ENCODE measurements at places on chromosomes 1 and 21. TPM values are rescaled to one million over a fixed set of nuclear protein-coding genes. Genes with fewer than 3 reads are reported as not detected.

GRCh38 chr1:75132242-75132811 is 1.9 kb upstream of the LHX8 start:
- DNase-seq, result no peak
- peaks cover 22% of the 10 kb centered on the region for H3K4me1 ChIP-seq
- H3K36me3 ChIP-seq, result no peaks in the 10 kb centered on the region
- no peak overlapping the region for H3K4me3 ChIP-seq
- H3K27me3 ChIP-seq, result peaks cover 33% of the 10 kb centered on the region
- H3K27ac ChIP-seq, result no peak overlapping the region

DNA sequence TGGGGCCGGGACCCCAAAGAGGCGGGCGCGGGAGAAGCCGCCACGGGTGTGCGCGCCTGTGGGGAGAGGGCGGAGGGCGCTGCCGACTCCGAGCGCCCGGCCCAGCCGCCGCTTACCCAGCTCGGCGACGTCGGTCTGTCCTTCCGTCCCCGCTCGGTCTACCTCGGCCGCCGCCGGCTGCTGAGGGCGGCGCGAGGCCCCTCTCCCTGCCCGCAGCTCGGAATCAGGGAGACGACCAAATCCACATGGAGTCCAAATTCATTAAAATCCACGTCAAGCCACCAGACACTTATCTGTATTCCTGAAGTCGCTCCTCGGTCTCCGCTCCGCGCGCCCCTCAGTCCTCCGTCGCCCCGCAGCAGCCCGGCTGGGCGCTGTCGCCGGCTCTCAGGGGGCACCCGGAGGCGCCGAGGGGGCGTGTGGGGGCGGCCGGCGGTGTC is 637 bp downstream of the PLXNA2 start:
- peaks cover 63% of the 10 kb centered on the region for H3K4me1 ChIP-seq
- no peak for DNase-seq
- H3K36me3 ChIP-seq, result no peaks in the 10 kb centered on the region
- peak overlapping the region; percentile 83 for H3K4me3 ChIP-seq
- H3K27me3 ChIP-seq, result peaks cover 19% of the 10 kb centered on the region
- peak overlapping the region; percentile 93 for H3K27ac ChIP-seq

DNA sequence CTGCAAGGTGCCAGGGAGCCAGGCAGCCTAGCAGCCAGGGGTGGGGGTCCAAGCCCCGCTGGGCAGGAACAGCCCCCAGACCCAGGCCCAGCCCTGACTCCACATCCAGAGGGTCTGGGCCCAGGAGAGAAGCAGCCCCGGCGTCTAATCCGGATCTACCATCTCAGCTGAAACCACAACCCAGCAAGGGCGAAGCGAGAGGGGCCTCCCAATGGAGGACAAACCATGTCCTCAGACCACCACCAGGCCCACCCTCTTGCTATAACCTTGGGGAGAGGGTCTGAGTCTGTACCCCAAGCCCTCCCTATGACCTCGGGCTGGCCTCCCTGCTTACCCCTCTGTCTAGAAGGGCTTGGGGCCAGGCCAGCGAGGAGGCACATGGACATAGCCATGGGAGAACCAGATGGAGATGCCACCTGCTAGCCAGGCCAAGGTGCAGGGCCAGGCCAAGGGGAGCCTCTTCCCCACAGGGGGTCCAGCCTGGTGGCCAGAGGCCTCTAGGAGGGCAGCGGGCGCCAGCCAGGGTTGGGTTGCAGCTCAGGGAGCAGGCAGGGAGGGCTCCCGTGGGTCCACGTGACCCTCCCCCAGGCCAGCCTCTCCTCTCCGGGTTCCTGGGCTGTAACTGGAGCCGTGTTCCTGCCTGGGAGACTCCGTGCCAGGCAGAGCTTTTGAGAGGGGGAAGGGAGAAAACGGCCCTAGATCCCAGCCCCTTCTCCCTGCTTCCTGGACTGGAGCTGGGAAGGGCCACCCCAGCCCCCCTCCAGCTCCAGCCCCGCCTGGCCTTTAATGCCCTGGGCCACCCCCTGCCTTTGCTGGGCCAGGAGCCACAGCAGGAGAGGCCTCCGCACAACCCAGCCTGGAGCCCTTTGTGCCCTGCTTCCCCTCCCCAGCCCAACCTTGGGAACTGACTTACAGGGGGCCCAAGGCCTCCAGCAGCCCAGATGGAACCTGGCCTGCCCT is 2.5 kb downstream of the WNT9A start:
- H3K4me1 ChIP-seq, result peaks cover 47% of the 10 kb centered on the region
- peak overlapping the region; percentile 81 for H3K27ac ChIP-seq
- peak overlapping the region; percentile 61 for H3K4me3 ChIP-seq

DNA sequence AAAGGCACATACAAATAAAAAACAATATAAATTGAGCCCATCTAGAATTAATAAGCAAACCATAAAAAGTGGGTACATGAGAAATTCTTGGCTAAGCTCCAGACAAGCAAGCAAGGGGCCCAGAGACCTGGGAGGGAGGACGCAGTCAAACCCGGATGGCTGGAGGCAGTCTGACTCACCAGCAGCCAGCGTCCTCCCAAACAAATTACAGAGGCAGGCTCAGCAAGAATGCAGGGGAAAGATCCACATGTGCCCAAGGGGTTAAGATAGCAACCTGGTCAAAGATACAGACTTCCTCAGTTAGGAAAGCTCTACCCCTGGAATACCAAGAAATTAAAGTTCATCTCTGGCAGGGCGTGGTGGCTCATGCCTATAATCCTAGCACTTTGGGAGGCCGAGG is 7.4 kb upstream of the TIAM1 start:
- H3K27me3 ChIP-seq, result no peaks in the 10 kb centered on the region
- H3K36me3 ChIP-seq, result no peaks in the 10 kb centered on the region
- DNase-seq, result no peak
- H3K4me3 ChIP-seq, result no peak overlapping the region
- no peaks in the 10 kb centered on the region for H3K4me1 ChIP-seq

DNA sequence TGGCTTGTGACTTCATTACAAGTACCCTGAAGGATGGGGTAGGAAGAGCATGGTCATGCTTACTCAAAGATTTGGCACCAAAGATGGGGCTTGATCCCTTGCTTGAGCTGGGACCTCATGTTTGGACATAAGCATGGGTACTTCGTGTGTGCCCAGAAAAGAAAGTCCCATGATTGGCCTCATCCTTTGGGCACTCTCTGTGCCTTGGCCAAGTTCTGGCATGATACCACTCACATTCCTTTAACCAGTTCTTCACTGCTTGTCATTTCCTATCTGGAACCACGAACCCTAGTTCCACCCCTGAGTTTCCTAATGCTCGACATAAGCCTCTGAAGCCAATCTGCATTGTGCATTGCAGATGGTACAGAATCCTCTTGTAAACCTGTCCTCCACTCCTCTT is 107.0 kb downstream of the NAV1 start:
- no peak for DNase-seq
- H3K4me3 ChIP-seq, result no peak overlapping the region
- H3K4me1 ChIP-seq, result peaks cover 36% of the 10 kb centered on the region
- no peak overlapping the region for H3K27ac ChIP-seq
- no peaks in the 10 kb centered on the region for H3K27me3 ChIP-seq

- no peak within 1 kb of the TSS for H3K27ac ChIP-seq
- DNase-seq, result no peak
- peak within 1 kb of the TSS; percentile 11 for H3K4me3 ChIP-seq
- peaks cover 100% of the 10 kb centered on the region for H3K27me3 ChIP-seq
Measured at GRCh38 chr21:33025489-33026442, at the start of gene OLIG2. Gene OLIG2 (plus strand): TSS chr21:33025935. CDS start chr21:33026863, 928 bp downstream.

- H3K4me3 ChIP-seq, result no peak overlapping the region
- H3K36me3 ChIP-seq, result no peaks in the 10 kb centered on the region
- H3K4me1 ChIP-seq, result peaks cover 8% of the 10 kb centered on the region
- peak; percentile 67 for DNase-seq
Measured at GRCh38 chr1:180962178-180962577, 49.5 kb downstream of the KIAA1614 start.

DNA sequence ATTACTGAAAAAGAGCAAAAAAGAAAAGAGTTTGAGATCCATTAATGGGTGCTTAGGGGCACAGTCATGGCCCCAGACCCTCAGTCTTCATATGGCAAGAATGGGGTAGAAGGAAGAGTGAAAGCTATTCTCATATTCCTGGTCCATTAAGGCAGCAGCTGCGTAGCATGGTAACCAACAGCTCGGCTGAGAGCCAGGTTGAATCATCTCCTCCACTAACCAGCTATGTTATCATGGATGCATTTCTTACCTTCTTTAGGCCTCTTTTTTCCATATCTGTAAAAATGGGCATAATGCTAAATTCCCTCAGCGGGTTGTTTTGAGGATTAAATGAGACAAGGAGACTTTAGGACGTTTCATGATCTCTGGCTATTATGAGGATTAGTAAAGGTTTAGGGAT is 15.0 kb upstream of the SARS1 start:
- H3K27ac ChIP-seq, result no peak overlapping the region
- DNase-seq, result no peak
- H3K4me3 ChIP-seq, result no peak overlapping the region

Gene TSSK3
- not detected for total RNA-seq

Gene NMNAT1
- total RNA-seq, result 18.8 TPM

Gene TNFRSF4
- not detected for total RNA-seq
